ENCODE measurements at places on chromosomes 3 and 15.

DNA sequence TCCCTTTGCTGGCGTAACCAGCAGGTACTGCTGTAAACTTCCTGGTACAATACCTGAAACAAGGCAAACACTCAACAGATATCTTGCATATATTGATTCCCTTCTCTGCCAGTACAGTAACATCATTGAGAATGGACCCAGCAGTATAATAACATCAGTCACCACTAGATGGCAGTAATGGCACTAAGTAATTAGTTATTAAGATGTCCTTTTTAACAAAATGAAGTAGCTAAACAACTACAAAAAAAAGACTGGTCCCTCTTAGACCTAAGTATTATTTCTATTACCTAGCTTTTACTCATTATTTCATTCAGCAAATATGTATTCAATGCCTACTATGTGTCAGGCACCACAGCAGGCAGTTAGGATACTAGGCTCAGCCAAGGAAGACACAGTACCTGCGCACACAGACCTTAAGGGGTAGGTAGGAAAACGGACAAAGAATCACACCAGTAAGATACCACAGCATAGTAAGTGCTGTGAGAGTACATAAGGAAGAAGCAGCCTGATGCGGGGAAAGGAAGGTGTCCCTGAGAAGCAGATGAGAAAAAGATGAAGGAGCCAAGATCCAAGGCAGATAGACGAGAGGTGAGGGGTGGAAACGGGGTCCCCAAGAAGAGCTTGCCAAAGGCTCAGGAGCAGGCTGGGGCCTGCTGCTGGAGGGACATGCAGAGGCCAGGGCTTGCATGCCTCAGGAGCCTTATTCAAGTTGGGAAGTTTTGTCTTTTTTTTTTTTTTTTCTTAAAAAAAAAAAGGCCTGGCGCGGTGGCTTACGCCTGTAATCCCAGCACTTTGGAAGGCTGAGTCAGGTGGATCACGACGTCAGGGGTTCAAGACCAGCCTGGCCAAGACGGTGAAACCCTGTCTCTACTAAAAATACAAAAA, 102.7 kb upstream of the CHD2 start:
- DNase-seq, result no peak

GRCh38 chr3:155497930-155498647, 204.6 kb upstream of the STRIT1 start:
- no peak for DNase-seq

- peak; percentile 83 for DNase-seq
Measured at GRCh38 chr3:140386357-140387100, 291.3 kb upstream of the TRIM42 start.

- no peak for DNase-seq
Measured at GRCh38 chr3:36649125-36649524, 115.2 kb downstream of the DCLK3 start.

- no peak for DNase-seq
Measured at GRCh38 chr3:42264399-42265058, 1.5 kb downstream of the CCK start.

GRCh38 chr3:71055257-71056001, 528.1 kb downstream of the FOXP1 start:
- no peak for DNase-seq

- DNase-seq, result no peak
Measured at GRCh38 chr3:188097791-188098190, 56.2 kb upstream of the LPP start.

DNA sequence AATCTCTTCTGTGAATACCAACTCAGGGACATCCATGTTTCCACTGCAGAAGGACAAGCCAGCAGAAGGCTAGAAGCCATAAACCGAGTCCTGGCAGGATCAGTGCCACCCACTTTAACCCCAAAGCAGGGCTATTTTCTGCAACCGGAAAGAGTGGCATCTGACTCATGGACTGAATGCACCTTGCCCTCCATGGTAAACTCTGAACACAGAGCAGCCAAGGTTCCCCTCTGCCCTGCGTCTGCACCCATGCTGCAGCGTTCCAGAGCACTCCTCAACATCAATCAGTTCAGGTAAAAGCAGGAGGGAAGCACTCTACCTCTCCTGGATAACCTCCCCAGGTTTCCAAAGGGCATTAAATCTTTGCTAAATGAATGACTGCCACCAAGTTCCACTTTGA, 801 bp upstream of the NGRN start:
- DNase-seq, result peak; percentile 42

DNA sequence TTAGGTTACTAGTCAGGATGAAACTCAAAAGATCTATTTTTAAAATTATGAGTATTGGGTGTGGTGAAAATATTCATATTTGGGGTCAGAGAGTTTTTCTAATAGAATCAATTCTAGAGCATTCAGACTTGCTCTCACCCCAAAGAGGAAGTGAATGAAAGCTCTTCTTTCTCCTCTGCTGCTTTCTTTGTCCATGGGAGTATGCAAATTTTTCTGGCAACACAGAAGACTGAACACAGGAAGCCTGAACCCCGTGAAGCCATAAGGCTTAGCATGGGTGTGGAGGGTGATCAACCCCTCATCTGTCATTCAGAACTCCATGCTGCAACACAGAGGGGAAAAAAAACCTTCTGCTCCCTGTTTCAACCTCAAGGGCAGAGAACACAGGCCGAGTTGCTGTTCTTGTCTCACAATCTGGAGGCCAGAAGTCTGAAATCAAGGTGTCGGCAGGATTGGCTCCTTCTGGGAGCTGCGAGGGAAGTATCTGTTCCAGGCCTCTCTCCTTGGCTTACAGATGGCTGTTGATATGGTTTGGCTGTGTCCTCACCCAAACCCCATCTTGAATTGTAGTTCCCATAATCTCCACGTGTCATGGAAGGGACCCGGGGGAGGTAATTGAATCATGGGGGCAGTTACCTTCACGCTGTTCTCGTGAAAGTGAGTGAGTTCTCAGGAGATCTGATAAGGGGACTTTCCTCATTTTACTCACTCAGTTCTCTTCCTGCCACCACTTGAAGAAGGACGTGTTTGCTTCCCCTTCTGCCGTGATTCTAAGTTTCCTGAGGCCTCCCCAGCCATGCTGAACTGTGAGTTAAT, 33.7 kb upstream of the CD47 start:
- DNase-seq, result no peak

GRCh38 chr15:60720493-60721256, 241.7 kb upstream of the ICE2 start:
- DNase-seq, result peak; percentile 50

- DNase-seq, result no peak
Measured at GRCh38 chr15:42233107-42233506, 25.0 kb upstream of the VPS39 start.

GRCh38 chr3:38397320-38397719, 50.7 kb downstream of the XYLB start:
- DNase-seq, result peak; percentile 21

DNA sequence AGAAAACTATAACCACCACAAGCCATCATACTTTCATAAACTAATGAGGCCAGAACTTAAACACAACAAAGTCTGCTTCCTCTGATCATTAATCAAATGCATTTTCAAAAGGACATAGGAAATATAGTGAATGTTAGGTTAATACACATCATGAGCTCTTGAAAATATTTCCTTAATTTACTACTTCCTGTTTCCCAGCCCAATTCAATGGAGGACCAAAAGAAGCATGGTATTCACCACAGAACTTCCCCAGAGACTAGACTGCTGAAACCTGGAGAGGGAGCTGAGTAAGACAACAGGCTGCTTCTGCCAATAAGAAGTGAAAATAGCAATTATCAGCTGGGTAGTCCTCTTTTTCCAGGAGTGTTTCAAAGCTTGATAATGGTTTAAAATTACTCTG, 250.3 kb downstream of the ULK4 start:
- no peak for DNase-seq

DNA sequence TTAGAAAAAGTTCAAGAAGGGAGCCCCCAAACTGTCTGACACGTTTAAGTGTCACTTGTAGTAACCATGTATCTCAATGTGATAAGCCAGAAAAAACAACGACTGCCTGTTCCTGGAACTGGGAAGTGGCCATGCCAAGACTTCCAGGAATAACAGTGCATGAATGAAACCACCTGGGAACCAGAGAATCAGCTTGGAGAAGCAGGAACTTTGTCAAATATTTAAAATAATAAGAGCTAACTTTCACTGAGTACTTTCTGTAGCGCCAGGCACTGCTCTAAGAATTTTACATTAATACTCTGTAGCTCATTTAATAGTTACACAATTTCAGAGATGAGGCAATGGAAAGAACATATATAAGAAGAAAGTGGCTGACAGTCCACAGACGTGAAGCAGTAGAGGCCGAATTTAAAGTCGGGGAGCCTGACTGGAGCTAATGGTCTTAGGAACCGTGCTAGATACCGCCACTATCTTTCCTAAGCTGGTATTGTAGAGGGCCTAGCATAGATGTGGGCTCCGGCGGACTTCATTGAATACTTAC, 876 bp downstream of the PLSCR1 start:
- peak; percentile 35 for DNase-seq

GRCh38 chr3:48532271-48532976, 24.2 kb downstream of the PFKFB4 start:
- no peak for DNase-seq

DNA sequence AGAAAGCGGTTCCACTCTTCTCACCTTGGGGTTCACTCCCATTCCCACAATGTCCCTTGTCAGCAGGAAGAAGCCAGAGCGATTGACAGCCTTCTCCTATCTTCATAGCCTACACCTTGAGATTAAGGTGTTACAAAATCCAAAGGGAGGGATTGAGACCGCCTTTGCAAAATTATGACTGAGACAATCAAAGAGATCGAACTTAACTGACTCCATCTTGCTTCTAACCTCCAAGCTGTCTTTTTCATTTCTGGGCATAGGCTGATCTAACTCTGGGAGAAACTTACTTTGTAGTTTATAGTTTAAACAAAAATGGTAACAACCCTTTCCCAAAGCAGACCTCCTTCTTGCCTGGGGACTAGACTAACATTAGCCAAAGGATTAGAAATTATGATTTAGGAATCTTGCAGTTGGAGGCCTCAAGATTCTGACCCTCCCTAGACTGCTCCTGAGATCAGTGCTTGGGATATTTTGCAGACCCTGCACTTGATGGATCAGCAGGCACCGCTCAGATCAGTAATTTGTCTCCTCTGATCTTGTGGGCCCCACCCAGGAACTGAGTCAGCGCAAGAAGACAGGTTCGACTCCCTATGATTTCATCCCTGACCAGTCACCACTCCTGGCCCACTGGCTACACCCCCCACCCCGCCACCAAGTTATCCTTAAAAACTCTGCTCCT, 40.0 kb downstream of the PAQR5 start:
- no peak for DNase-seq

DNA sequence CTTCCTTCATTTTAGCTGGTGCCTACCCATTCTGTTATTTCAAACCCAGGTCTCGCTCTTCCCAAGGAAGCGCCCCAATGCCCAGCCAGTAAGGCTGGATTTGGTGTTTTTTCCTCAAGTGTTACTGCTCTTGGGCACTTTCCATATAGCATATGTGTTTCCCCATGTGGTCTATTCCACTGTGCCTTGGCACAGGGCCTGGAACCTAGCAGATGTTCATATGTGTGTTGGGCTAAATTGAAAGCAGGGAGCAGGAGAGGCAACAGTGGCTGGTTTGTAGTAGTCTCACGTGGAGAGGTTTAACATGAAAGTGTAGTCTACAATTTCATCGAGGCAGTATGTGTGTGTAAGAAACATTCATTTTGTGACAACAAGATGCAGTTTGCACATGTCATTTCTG, 48.2 kb upstream of the TEX264 start:
- DNase-seq, result no peak

GRCh38 chr15:93146196-93146595, 57.2 kb upstream of the RGMA start:
- DNase-seq, result no peak

Data from adrenal gland (tissue), 19 donors.